ENCODE measurements at places on chromosomes 1 and 21. TPM values are rescaled to one million over a fixed set of nuclear protein-coding genes. Genes with fewer than 3 reads are reported as not detected.

GRCh38 chr1:192698731-192699130 lies 62.8 kb downstream of the RGS13 start:
- no peaks in the 10 kb centered on the region for H3K4me1 ChIP-seq
- DNase-seq: no peak
- no peak overlapping the region for H3K27ac ChIP-seq
- no peaks in the 10 kb centered on the region for H3K36me3 ChIP-seq

GRCh38 chr1:179867493-179868330 lies 9.9 kb downstream of the TOR1AIP2 start:
- peak; percentile 71 for DNase-seq
- H3K27ac ChIP-seq: no peak overlapping the region
- peaks cover 53% of the 10 kb centered on the region for H3K36me3 ChIP-seq
- H3K4me3 ChIP-seq: no peak overlapping the region

GRCh38 chr1:223504741-223505140 lies 111.5 kb downstream of the CCDC185 start:
- no peaks in the 10 kb centered on the region for H3K27me3 ChIP-seq
- H3K4me1 ChIP-seq: no peaks in the 10 kb centered on the region
- H3K27ac ChIP-seq: no peak overlapping the region
- no peak for DNase-seq

DNA sequence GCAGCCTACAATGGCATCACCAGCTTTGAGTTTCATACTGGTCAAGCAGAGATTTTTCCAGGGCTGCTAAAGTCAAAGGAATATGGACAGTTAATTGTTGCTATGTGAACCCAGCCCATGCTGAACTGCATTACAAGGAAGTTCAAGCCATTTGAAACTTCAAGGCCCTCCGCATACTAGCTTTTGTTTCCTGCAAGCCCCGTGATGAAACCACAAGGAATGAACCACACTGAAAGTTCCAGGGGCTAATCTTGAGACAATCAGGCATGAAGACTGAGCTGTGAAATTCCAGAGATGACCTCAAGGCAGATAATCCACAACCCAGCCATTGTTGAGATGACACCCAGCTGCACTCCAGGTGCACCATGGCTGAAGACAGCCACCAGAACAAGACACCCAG lies 180.8 kb downstream of the C1orf21 start:
- H3K27ac ChIP-seq: no peak overlapping the region
- H3K4me3 ChIP-seq: no peak overlapping the region
- H3K4me1 ChIP-seq: no peaks in the 10 kb centered on the region
- H3K36me3 ChIP-seq: no peaks in the 10 kb centered on the region
- DNase-seq: no peak
- no peaks in the 10 kb centered on the region for H3K27me3 ChIP-seq

GRCh38 chr1:32966900-32967299 lies 2.3 kb upstream of the RNF19B start:
- H3K4me1 ChIP-seq: peaks cover 10% of the 10 kb centered on the region
- H3K27me3 ChIP-seq: no peaks in the 10 kb centered on the region
- H3K36me3 ChIP-seq: peaks cover 5% of the 10 kb centered on the region
- no peak overlapping the region for H3K4me3 ChIP-seq
- no peak for DNase-seq

- H3K27me3 ChIP-seq: no peaks in the 10 kb centered on the region
- no peak for DNase-seq
- H3K4me3 ChIP-seq: no peak overlapping the region
- no peaks in the 10 kb centered on the region for H3K36me3 ChIP-seq
- no peaks in the 10 kb centered on the region for H3K4me1 ChIP-seq
Measured at GRCh38 chr1:2239384-2239985, 11.4 kb downstream of the SKI start.

DNA sequence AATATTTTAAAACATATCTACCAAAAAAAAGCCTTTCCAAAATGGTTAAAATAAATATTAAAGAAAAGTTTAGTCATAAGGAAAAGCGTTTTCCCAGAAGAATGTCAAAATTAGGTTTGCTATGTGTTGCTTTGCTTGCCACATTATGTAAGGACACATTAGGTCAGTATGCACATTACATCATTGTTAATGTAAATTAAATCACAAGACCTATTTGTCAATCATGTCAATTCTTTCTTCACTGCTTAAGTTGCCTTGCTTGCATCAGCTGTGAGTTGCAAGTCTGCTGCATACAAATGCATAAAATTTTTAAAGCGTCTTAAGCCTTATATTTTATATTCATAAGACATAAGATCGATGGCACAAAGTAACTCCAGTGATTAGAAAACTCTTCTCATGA lies 448.9 kb downstream of the PCP4 start:
- no peaks in the 10 kb centered on the region for H3K36me3 ChIP-seq
- no peak overlapping the region for H3K4me3 ChIP-seq
- H3K27me3 ChIP-seq: no peaks in the 10 kb centered on the region
- no peaks in the 10 kb centered on the region for H3K4me1 ChIP-seq
- no peak overlapping the region for H3K27ac ChIP-seq

DNA sequence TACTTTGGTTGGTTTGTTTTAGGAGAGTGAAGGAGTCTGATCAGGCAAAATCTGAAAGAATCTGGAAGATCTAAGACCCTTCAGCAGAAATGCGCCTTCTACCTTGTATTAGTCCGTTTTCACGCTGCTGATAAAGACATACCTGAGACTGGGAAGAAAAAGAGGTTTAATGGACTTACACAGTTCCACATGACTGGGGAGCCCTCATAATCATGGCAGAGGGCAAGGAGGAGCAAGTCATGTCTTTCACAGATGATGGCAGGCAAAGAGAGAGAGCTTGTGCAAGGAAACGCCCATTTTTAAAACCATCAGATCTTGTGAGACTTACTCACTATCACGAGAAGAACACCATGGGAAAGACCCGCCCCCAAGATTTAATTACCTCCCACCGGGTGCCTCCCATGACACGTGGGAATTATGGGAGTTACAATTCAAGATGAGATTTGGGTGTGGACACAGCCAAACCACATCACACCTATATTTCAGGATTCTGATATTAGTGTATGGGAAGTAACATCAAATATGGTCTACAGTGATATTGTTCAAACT lies 99.3 kb downstream of the GLUL start:
- H3K27me3 ChIP-seq: no peaks in the 10 kb centered on the region
- no peak for DNase-seq
- no peaks in the 10 kb centered on the region for H3K4me1 ChIP-seq
- no peak overlapping the region for H3K27ac ChIP-seq
- no peaks in the 10 kb centered on the region for H3K36me3 ChIP-seq
- no peak overlapping the region for H3K4me3 ChIP-seq

Gene CFHR3
- not detected for total RNA-seq

Gene MYOM3
- total RNA-seq: not detected
